SK-MEL-5 (cell line): ENCODE measurements at places on chromosomes 2 and 18.

DNA sequence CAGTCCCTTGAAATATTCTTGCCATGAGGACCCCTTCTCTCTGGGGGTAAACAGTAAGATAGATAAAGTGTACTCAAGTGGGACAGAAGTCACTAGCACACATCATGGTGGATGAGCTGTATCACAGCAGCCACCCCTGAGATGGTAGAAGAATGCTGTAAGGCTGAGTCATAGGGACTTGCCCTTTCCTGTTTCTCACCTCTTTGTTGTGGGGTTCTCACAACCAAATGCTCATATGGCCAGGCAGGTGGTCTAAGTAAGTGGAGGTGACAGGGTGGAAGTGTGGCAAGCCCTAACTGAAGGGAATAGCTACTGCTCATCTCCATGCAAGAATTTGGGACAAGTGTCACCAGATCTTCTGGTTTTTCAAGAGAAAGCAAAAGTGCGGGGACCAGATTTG, 202.7 kb upstream of the SLC14A2 start:
- no peak for DNase-seq

- no peak for DNase-seq
Observed at GRCh38 chr2:17388798-17389197, 129.4 kb downstream of the RAD51AP2 start.

DNA sequence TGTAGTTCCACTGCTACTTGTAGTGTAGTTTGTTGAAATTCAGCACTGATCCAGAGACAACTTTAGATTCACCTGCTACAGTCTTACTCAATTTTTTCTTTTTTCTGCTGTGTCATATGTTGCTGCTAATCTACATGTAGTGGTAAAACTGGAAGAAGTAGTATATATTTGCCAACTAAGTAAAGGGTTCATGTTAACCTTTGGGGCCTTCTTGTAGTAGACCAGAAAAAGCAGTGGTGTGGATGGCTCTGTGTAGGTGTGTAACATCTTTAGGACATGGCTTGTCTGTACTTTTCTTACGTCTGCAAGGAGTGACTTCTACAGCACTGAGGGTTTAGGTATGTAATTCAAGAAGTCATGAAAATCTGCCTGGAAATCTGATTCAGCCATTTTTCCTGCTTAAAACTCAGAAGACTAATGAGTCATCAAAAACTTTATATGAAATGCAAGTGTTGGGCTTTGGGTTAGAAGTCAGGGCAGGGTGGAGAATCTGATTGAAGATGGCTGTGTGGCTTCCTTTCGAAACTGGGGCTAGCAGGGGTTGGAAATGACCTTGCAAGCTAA, 8.4 kb downstream of the PTPRM start:
- no peak for DNase-seq

DNA sequence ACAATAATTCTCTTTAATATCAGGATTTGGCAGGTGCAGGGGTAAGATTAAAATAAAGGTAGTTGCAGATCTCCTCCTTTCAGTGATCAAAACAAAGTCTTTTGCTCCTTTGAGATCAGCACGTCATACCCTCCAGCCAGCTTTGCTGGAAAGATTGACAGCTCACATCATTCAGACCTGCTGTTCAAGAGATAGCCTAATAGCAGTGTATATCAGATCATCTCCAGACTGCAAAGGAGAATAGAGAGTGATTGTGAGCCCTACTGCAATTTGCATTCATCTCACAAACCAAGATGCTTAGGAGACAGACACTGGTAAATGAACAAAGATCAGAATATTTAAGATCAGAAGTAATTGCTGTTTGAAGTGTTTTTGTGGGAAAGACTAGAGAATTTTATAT, 135.8 kb upstream of the DSEL start:
- DNase-seq, result no peak

DNA sequence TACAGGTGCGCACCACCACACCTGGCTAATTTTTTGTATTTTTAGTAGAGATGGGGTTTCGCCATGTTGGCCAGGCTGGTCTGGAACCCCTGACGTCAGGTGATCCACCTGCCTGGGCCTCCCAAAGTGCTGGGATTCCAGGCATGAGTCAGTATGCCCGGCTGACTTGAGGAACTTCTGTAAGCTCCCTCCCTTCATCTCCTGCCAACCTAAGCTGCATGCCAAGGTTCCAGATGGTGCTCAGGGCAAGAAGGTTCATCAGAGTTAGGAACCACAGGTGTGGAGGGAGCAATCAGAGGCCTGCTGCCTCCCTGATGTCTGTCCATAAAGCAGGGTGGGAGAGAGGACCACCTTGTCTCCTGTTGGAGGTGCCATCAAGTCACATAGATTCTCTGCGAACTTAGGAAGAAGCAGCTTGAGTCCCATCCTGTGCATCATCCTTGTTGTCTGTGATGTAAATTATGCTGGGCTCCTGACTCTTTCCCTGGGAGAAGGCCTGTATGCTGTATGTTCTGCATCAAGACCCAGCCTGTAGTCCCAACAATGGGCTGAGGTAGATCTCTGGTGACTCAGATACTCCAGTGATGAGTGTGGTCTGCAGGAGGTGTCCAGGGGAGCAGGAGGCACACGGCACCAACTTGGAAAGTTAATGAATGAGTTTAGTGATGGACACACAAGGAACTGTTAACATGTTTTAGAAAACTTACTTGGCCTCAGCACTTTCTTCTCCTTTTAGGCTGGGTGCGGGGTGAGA, 53.1 kb downstream of the TMEM17 start:
- no peak for DNase-seq

DNA sequence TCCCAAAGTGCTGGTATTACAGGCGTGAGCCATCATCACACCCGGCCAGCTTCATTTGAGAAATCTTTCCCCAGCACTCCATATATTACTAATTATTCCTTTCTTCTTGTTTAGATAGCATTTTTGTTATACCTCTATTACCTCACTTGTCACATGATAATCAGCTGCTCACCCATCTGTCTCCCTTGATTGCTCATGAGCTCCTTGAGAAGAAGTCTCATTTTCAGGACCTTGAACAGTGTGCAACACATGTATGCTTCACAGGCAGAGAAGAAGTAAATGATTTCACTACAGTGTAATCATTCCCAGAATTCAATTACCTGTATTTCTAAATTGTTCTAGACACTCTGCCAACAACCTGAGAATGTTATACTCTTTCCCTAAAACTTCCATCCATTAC, 6.2 kb downstream of the PAIP2B start:
- peak; percentile 19 for DNase-seq

- DNase-seq, result peak; percentile 62
Observed at GRCh38 chr18:53909668-53910067, 314.8 kb downstream of the MBD2 start.

- no peak for DNase-seq
Observed at GRCh38 chr2:18651842-18652774, 62.7 kb upstream of the NT5C1B start.

- DNase-seq, result no peak
Observed at GRCh38 chr2:212328712-212329496, 209.7 kb downstream of the ERBB4 start.
